ENCODE measurements at places on chromosomes 11 and 22. TPM values are rescaled to one million over a fixed set of nuclear protein-coding genes. Genes with fewer than 3 reads are reported as not detected.

PANX3 gene
- total RNA-seq: not detected

CD3G gene
- total RNA-seq: not detected

HBG2 gene
- total RNA-seq: not detected

NTM gene
- 50.4 TPM for total RNA-seq

DNA sequence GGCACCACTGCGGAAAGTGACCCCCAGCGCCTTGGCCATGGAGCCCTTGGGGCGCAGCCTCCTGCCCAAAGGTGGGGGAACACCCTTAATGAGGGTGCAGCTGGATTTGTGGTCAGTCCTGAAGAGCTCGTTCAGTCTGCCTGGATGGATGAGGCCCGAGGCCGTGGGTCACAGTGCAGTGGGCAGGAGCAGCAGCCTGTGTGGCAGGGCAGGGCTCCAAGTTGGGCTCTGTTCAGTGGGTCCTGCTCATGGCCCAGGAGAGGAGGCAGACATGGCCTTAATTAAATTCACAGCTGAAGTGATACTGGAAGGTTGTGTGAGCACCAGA, 33.3 kb downstream of the FAM83F start:
- DNase-seq: no peak

- DNase-seq: no peak
Observed at GRCh38 chr11:6240139-6240538, 1.2 kb downstream of the CNGA4 start.

DNA sequence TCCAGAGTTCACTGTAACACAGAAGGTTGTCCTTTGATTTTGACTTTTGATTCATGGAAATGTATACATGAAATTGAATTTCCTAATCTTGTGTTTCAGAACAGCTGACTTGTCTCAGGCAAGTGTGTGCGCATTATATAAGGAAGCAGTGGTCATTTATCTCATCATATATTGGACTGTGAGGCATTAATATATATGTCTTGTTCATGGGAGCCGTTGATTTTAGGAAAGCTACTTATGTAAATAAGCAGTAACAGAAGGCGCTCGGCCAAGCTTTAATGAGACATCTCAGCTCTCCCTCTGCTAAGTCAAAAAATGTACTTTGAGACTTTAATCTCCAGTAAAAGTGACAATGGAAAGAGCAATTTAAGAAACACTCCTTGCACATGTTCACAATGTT, 100.5 kb downstream of the PDHX start:
- no peak for DNase-seq
